T-helper 9 cell (primary cell): ENCODE measurements at places on chromosomes 7 and 10.

DNA sequence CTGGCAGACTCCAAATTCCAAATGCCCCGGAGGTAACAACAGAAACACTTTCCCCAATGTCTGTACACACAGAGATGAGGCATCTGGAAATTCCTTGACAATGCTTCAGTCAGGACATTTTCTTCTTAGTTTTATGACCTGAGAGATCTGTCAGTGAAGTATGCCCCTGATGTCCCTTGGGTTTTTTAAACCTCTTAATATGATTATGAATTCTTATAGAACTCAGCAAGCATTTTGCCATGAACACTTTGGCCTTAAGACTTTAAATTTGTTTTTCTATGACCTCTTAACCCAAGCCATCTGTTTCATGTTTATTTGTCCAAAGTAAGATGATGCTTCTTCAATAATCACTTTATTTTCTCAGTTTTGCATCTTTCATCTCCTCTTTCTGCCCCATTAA lies 1206.2 kb downstream of the GATA3 start:
- no peak for DNase-seq

DNA sequence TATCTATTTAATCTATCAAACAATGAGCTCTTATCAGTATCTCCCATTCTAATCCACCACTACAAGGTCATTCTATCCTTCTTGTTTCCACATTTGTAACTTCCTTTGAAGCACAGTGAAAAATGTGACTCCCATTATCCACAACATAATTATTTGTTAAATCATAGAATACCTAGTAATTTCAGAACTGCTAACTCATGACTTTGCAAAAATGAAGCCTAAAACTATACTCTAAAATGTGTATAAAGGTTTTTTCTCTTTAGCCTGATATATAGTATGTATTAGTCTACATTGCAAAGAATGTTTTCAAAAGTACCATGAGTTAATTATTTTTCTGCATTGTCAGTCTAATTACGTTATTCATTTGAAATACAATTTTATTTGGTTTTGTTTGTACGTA lies 12.0 kb upstream of the MRPS16 start:
- no peak for DNase-seq

GRCh38 chr7:116621649-116622048 lies 50.3 kb upstream of the MET start:
- DNase-seq, result no peak

- peak; percentile 24 for DNase-seq
Measured at GRCh38 chr7:157851501-157852067, 514.8 kb downstream of the DNAJB6 start.

- no peak for DNase-seq
Measured at GRCh38 chr10:49264177-49264677, 34.7 kb upstream of the C10orf71 start.

- no peak for DNase-seq
Measured at GRCh38 chr10:32266979-32267378, 80.0 kb downstream of the EPC1 start.

DNA sequence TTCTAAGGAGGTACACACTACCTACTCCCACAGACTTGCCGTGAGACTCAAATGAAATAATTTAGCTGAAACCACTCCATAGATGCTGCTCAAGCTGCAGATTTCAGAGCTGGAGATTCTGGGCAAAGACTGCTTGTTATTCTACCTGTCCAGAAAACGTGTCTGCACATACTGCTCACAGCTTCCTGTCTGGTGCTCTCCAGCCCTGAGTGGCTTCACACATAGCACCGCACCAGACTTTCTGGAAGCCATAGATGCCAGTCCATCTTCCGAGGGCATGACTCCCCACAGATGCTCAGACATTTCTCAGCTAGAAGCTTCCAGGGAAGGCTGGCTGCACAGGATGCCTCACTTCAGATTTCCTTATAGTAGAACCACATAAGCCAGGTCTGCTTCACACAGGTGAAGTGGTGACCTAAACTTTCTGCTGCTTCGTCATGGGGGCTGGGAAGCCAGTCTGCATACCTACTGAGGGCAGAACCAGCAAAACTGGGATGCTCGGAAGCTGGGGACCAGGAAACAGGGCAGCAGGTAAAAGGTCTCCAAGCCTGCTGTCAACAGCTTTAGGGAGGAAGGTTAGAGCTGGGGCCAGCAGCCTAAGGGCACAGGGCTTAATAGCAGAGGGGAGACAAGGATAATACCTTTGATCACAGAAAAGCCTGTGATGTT lies 18.2 kb downstream of the CCDC6 start:
- no peak for DNase-seq

- DNase-seq, result no peak
Measured at GRCh38 chr10:132152896-132153580, 33.7 kb upstream of the DPYSL4 start.

DNA sequence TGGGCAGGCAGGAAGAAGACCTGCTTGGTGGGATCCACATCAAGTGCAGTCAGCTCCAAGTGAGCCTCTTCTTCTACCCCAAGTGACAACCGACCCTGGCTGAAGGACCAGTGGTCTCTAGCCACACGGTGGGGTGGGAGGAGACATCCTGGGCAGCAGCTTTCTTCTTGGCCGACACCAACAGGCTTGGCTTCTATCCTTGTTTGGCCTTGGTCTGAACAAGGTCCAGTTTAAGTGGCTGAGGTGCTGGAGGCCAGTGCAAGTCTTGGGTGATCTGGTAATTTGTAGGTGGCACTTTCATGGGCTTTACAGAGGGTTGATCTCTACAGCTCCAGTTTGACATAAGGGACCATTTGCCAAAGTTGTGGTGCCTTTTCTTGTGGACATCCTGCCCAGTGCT lies 63.6 kb upstream of the PDCD4 start:
- DNase-seq, result no peak

- DNase-seq, result no peak
Measured at GRCh38 chr10:4250587-4250887, 465.5 kb upstream of the KLF6 start.
